Left renal pelvis (tissue), 4 donors: ENCODE measurements at places on chromosomes 7 and 10.

DNA sequence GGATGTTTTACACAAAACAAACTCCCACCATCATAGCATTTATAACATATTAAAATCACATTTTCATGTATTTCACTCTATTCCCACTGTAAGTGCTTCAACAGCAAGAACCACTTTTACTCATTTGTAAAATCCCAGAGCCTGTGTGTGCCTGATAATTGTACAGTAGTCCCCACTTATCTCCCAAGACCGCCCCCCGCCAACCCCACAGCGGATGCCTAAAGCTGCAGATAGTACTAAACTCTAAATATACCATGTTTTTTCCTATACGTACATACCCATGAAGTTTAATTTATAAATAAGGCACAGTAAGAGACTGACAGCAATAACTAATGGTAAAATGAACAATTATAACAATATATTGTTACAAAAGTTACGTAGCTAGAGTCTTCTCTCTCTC is 33.5 kb downstream of the EZH2 start:
- no peak for DNase-seq

DNA sequence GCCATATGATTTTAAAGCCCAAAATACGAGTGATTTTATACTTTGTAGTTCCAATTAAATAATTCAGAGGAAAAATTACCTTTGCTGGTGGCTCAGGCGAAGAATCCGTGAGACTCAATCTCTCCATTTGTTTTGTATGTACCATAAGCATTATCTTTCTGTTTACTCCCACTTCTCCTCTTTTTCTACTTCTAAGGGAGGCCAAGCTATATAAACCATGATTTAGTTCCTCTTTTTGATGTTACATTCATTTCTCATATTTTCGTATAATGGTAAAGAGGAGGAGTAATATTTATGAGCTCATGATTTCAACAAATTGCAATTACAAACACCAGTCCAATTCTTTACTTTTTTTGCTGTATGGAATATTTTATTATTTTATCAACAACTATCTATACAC is 50.6 kb upstream of the TES start:
- no peak for DNase-seq

DNA sequence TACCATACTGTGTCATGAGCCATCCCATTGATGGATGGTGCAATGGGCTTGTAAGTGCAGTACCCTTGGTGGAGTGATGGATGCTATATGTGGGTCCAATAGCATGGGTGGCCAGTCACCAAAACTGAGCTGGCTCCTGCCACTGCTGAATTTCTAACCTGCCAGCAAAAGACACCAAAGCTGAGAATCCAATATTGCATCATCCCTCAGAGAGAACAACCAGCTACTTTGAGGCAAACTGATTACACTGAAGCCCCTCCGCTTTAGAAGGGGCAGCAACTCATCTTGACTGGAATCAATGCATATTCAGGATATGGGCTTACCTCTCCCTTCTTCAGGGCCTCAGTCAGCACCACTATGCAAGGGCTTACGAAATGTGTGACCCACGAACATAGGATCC is 211.6 kb downstream of the DGKI start:
- DNase-seq, result no peak

- DNase-seq, result no peak
Measured at GRCh38 chr7:40165216-40165615, 30.4 kb downstream of the SUGCT start.

DNA sequence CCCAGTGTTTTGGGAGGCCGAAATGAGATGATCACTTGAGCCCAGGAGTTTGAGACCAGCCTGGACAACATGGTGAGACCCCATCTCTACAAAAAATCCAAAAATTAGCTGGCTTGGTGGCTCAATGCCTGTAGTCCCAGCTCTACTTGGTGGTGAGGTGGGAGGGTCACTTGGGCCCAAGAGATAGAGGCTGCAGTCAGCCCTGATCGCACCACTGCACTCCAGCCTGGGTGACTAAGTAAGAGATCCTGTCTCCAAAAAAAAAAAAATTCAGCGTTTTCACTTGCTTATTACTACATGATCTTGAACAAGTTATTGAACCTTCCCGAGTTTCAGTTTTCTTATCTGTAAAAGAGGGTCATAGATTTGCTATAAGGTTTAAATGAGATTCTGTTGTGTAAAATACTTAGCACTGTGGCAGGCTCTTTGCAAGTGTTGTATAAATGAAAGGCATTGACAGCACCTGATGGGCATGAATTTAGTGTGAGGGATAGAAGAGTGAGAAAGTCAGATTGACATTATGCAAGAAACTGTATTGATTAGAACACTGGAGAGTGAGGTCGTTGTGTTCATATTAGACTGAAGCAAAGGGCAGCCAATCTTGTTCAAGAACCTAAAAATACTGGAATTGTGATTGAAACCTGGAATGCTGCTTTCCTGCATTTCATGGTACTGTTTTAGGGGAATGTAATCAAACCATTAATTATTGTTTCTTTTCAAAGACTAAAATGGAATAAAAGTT is 136.8 kb downstream of the LCOR start:
- no peak for DNase-seq

DNA sequence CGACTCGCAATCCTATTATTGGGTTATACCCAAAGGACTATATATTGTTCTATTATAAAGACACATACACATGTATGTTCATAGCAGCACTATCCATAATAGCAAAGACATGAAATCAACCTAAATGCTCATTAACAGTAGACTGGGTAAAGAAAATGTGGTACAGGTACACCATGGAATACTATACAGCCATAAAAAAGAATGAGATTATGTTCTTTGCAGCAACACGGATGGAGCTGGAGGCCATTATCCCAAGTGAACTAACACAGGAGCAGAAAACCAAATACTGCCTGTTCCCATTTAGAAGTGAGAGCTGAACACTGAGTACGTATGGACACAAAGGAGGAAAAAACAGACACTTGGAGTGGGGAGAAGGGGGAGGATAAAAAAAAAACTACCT is 536.8 kb upstream of the DPP6 start:
- DNase-seq, result no peak

DNA sequence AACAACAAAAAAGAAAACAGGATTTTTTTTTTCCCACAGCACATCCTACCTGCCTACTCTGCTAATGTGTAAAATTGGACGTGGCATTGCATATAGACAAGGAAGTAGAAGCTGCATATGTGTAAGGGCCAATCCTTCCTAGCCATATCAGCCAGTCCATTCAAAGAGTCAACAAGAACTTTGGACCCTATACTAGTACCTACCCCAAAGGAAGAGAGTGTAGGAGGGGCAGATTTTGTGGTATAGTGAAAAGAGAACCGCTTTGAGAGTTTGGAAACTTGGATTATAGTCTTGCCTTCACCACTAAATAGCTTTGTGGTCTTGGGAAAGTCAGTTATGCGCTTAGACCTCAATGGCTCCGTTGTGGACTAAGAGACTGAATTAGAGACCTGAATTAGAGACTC is 12.1 kb upstream of the MCU start:
- no peak for DNase-seq
